SK-N-SH (cell line): ENCODE measurements at places on chromosomes 16 and 17.

DNA sequence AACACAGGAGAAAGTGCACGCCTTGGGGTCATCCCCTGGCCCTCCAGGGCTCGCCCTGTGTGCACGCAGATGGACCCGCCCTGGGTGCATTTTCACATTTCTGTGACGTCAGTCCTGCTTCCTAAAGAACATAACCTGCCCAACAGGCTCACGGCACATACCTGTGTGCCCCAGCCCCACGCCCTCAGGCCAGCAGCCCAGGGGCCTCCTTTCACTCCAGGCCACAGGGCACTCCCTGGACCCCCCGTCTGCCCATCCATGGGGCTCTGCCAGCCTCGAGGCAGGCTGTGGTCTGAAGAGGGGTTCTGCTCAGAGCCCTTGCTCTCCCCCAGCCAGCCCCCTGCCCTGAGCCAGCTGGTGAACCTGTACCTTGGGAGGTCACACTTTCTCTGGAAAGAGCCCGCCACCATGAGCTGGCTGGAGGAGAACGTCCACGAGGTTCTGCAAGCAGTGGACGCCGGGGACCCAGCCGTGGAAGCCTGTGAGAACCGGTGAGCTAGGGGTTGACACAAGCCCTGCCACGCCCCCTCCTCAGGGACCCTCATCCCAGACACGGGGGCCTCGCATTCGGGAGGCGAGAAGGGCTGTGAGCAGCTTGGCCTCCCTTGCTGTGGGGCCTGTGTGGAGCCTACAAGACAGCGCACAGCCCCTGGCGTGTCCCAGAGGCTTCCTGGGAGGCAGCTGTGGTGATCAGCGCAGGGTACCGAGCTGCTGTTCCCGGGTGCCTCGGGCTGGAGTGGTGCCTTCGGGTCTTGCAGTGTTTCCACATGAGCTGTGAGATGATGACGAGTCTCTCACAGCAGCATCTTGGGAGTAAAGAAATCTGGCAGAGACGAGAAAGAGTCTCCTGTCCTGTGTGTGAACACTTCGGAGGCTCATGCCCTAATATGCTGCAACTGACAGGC, 13.8 kb upstream of the MC1R start:
- DNase-seq, result no peak

- peak; percentile 20 for DNase-seq
Observed at GRCh38 chr16:67546091-67546501, 16.2 kb upstream of the CTCF start.

GRCh38 chr17:32896647-32897258, 19.8 kb upstream of the MYO1D start:
- DNase-seq, result no peak

DNA sequence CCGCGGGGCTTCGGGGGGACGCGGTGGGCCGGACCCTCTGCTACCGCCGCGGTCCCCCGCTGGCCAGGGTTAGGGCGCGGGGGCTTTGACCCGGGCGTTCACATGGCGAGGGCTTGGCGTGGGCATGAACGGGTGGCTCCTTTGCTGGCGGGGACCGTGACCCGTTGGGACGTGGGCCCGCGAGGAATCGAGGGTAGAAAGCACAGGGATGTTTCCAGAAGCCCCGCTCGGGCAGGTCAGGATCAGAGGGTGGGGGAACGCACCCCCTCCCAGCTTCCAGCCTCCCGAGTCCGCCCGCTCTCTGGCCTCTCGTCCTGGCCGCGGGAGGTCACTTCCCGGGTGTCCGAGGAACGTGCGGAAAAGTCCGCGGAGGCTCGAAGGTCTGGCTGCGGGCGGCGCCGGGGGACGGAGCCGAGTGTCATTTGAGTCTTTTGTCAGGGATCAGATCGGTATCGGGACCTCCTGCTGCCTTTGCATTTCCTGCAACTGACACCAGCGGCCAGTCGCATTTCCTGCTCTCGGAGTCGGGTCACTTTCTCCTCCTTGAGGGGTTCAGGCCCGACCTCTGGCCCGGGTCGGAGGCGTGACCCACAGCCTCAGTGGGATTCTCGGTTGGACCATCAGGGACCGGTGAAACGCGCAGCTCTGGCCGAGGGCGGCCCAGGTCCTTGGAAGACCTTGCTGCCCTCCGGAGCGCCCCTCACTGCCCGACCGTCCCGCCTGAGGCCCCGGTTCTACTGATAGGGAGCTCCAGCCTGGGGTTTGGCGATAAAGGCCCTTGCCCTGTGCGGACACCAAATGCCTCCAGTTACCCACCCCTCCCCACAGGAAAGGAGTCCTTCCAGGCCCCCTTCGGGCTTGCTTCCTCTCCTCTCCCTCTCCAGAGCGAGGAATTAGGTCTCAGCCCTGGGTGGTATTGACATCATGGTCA, 702 bp upstream of the WNT3 start:
- DNase-seq, result peak; percentile 57

DNA sequence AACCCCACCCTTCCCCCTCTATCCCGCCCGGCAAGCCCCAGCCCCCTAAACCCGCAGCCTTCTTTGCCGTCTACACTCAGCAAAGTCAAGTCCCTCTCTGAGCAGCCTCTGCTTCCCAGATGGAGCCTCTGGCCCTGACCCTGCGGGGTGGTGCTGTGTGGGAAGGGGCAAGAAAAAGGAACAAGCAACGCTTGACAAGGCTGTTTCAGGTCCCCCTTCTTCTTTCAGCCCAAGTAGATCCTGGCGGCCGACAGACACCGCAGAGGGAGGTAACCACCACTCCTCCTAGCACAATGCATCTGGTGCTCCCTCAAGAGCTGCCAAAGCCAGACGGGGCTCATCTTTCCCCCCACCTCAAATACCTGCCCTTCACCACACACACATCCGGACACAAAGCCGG, 178.3 kb downstream of the ENGASE start:
- no peak for DNase-seq

DNA sequence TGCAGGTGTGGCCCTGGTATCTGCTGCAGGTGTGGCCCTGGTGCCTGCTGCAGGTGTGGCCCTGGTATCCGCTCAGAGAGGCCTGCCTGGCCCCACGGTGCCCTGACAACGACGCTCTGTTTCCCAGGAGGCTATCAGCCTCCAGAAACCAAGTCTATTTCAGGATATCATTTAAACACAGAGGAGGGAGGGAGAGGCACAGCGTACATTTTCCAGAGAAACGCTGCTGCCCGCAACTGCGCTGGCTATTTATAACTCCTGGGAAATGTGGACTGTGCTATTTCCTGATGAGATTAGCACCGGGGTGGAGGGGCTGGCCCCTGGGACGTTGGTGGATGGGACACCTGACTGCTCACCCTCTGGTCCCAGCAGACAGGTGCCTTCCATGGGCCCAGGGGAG, 22.5 kb downstream of the TIMM22 start:
- DNase-seq, result no peak

GRCh38 chr16:74888888-74889287, 96.0 kb downstream of the WDR59 start:
- no peak for DNase-seq

DNA sequence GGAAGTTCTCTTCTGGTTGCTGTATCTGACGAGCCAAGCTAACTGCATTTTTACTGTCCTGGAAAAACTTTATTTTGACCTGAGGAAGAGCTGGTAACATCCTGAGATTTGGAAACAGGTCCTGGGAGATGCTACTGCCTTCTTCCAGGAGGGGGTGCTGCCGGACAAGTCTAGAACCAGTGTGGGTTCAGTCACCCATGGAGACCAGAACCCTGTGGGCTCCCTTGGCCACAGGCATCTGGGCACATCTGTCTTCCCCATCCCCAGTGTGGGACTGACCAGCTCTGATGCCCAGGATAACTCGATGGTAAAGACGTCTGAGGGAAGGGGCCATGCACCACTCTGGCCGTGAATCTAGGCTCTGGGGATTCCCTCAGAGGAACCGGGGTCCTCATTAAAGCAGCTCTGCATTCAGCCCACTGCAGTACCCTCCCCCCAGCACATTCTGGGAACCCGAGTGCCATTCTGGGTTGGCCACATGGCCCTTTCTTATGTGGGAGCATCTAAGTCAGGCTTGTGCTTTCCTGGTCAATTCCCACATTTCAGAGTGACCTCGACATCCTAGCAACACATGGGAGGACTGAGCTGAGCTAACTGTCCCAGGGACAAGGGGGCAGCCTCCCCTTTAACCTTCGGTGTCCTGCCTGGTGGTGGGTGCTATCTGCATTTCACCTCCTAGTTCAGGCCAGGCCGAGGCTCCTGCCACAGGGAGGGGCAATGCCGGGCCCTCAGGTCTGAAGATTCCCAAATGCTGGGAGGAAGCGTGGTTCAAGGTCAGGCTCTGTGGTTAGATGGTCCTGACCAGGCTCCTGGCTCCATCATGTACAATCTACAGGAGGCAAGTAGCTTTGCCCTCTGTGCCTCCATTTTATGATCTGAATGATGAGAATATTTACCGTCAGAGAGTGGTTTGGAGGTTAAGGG, 6.4 kb downstream of the C16orf86 start:
- DNase-seq, result peak; percentile 84

DNA sequence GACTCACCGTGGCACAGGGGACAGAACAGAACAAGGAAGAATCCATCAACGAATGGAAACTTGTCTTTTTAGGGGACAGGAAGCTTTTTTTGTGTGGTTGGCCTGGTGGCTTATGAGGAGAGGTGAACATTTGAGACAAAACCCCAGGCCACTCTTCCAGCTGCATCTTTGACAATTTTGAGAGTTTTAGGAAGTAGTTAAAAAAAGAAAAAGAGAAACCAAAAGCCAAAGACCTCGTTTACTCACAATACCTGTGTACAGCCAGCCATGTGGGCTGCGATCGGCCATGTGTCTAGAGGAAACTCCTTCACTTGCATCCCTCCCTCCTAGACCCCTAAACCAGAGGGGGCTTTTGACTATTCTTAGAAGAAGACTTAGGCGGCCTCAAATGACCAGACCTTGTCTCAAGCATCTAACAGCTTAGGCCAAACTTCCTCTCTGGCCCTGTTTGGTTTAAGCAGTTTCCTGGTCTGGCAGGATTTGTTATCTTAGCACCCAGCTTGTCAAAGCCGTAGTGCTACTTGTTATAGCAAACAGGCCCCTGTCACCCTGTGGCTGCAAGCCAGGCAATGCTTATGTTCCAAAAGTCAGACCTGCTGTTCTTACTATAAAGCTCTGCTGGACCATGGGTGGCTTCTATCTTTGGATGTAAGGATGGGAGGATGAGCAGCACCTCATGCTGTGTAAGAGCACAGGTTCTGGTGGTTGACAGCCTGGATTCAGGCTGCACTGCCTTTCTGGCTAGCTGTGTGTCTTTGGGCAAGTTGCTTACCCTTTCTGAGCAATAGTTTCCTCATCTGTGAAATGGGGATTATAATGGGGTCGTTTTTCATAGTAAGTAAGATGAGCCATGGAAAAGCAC, 17.7 kb downstream of the KSR1 start:
- no peak for DNase-seq

GRCh38 chr17:4777969-4778760, 6.5 kb downstream of the TM4SF5 start:
- no peak for DNase-seq

- DNase-seq, result no peak
Observed at GRCh38 chr17:30366536-30366935, 12.2 kb upstream of the CPD start.

DNA sequence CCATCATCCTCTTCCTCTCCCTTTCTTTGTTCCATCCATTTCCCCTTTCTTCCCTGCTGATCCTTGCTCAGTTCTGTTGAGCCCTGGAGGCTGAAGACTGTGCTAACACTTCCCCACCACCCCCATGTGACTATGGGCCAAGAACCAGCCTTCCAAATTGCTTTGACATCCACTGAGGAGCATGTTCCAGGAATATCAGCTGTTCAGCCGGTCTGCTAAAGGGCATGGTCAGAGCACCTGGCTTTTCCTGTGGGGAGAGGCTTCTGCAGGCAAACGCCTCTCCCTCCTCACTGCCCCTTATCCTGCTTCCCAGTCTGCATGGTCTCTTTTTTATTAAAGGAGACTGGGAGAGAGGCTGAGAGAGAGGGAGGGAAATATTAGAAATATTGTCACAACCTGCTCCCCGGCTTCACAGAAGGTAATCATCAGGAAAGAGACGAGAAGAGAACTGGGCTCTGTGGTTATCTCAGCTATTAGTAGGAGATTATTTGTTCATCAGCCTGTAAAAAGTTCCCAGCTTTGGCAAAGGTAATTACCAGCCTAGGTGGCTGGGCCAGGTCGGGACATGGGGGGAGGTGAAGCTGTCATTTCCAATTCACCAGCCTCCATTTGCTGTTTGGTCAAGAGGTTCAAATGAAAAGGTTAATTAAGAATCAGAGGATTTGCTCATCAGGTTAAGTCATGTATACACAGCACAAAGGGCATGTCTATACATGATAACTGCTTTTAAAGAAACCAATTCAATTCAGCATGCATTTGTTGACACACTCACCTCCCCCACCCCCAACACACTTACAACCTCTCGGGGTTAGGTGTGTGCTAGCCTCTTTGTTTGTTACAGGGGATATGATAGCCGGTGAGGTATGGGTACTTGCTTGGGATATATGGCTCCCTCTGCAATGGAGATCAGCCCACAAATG, 83.7 kb upstream of the CRHR1 start:
- DNase-seq, result no peak

GRCh38 chr16:73049511-73049910, 1.6 kb upstream of the ZFHX3 start:
- DNase-seq, result no peak

GRCh38 chr16:10961231-10961630, 16.9 kb downstream of the CLEC16A start:
- DNase-seq, result no peak
